ENCODE measurements at places on chromosomes 1 and 21.

- DNase-seq = no peak
Measured at GRCh38 chr1:200468264-200469001, 58.6 kb upstream of the ZNF281 start.

GRCh38 chr1:204453141-204453772, 41.3 kb downstream of the PIK3C2B start:
- DNase-seq = peak; percentile 93

GRCh38 chr1:248268178-248268577, 9.6 kb downstream of the OR2T33 start:
- no peak for DNase-seq

DNA sequence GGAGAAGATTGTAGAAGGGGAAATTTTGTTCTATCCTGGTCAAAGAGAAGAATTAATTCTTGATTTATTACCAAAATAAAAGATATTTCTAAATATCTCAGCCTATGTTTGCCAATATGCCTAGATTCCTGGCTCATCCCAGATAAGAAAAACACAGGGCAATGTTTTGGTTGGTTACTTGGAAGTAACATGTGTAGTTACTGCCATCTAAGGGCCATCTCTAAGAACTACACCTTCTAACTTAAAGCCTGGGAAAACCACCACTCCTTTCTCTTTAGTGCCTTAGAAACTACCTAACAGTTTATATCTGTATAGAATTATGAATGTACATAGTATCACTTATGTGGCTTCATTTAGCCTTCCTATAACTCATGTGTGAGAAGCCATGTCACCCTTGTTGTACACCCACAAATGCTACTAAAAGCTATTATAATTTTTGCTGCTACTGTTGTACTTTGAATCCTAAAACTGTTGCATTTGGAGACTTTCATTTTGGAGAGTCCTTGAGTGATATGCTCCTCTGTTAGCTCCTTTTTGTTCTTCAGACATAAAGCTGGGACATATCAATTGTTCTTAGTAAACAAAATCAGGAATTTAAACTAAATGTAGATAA, 4.5 kb downstream of the AIM2 start:
- peak; percentile 35 for DNase-seq

DNA sequence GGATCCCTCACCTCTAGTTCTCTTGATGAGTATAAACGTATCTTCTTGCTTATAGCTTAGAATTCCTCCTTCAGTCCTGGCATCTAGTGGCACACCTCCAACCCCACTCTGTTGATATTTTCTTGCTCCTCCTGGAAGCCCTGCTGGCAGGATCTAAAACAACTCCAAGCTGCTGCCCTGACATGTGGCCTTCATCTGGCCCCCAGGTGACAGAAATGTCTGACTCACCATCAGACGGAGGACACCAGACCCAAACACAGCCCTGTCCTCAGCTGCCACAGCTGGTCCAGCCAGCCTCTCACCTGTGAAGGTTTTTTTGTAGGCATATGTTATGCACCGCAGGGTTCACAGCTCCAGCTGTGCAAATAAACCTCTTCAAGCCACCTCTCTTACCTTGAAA, 53.4 kb downstream of the KRTAP19-8 start:
- no peak for DNase-seq

DNA sequence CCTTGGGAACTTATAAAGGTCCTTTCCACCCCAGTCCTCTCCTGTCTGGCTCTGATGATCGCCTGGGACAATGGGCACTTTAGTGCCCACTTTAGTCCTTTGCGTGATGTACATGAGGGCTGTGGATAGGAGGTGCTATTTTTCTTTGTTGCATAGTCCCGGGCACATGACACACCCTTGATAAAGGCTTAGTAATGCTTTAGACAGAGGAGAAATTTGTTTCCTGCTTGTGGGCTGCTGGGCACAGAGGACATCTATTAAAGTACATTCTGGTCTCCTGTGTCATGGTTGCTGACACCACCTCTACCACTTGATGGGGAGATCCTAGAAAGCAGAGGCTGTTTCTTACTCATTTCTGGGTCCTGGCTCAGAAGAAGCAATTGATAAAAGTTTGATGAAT, 5.4 kb upstream of the KNCN start:
- DNase-seq = no peak

GRCh38 chr1:223249854-223250631, 107.0 kb upstream of the TLR5 start:
- no peak for DNase-seq

GRCh38 chr21:24276204-24276603, 1331.1 kb downstream of the MRPL39 start:
- no peak for DNase-seq

DNA sequence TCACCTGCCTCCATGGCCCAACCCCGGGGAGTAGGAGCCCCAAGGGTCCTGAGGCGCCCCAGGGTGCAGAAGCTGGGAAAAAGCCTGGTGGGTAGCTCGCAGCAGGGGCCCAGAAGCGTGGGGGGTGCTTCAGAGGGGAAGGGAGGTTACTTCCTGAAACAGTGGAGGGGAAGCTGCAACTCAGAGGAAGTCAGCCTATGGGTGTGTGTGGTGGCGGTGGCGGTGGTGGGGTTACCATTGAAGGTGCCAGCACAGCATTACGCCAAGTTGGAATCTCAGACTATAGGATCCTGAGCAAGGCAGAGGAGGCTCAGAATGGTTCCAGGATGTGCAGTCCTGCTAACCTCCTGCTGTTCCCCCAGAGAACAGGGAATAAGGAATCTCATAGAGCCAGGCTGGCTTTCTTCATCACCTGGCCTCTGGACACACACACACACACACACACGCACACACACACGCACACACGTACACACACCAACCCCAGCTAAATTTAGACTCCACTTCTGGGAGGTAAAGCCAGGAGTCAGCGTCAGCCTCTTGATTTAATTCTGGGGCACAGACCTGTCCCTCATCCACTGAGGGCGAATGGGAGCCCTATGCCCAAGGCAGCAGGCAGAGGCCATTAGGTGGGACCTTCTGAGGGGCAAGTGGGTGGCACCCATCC, 1.3 kb downstream of the DENND4B start:
- DNase-seq = peak; percentile 86

DNA sequence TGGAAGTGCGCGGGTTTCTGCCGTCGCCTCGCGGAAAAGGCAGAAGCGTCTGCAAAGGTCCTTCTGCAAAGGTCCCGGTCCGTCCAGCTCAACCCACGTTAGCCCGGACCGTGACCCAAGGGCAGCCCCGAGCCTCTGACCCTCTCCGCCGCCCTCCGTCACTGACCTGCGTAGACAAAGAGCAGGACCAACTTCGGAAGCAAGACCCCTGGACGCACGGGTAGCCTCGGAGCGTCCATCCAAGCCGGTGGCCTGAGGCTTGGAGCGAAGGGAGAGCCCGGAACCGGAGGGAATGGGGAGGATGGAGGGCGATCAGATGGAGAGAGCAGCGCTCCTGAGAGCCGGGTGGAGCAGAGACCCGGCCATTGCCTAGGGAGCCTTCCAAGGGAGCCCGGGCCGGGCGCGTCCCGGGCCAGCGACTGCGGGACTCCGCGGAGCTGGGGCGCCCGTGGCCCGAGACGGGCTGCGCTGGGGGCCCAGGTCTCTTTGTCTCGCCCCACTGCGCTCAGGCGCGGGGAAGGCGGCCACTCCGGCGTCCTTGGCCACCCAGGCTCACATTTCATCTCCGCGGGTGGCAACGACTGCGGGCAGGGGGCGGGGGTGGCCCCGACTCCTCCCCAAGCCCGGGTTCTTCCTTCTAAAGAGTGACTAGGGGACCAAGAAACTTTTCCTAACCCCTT, at the start of gene CYYR1:
Gene CYYR1 (minus strand): TSS at position 585 of the 680 bp plus-strand sequence. CDS start 346 bp downstream, at position 239.
- no peak for DNase-seq

- DNase-seq = no peak
Measured at GRCh38 chr1:178818416-178818815, 52.5 kb downstream of the ANGPTL1 start.

DNA sequence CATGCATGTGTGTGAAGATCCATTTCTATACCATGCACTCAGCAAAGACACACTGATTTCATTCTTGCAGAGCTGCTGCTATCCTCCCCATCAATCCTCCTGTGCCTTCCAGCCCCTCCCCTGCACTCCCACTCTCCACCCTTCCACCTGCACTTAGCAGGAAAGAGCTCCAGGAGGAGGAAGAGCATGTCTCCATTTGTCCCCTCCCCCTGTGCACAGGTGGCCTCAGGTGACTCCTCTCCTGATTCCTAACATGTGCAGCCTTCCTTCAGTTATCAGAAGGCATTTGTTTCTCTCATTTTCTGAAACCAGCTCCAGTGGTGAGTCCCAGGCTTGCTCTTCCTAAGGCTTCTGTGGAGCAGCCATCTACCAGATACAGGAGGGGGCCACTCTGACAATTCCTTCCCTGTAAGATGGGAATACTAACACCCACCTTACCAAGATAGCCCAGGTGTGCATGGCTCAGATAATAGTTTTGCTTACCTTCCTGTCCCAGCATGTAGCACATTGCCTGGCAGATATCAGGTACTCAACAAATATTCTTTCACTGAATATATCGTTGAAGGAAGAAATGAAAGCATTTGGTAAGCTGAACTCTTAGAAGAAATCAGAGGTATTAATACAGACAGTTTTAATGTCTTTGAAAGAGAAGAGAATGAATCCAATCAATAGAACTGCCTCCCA, 21.9 kb upstream of the FAM3B start:
- DNase-seq = no peak

DNA sequence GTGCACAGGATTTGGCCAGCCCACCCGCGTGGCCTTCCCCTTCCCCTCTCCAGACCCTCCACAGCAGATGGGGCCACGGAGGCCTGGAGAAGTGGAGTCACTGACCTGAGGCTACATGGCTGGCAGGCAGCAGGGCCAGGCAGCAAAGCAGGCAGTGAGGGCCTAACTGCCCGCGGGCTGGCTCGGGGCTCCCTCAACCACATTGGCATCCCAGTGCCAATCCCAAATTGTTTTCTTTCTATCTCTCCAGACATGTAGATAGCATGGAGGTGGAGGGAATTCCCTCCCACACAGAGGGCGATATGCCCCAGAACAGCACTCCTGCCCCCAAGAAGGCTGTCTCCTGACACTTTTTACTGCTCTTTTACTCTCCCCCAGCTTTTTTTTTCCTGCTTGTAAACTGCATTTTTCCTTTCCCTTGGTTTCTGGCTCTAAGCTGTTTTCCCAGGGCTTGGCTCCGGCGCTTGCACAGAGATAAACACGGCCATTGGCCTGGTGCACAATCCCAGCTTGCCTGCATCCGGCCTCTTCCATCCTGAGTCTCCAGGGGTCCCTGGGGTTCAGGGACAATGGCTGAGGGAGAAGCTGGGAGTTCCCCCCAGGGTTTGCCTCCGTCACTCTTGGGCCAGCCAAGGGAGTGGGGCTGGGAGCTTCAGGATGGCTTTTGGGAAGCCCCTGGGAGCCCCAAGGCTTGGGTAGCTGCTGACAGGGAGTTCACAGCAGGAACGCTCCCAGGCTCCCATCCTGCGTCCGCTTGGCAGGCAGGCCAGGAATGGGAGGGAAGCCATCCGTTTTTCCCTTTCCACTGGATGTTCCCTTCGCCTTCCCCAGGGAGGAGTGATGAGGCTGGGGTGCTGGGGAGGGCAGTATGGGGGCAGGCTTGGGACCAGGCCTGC, 7.0 kb downstream of the EPHX1 start:
- DNase-seq = no peak

GRCh38 chr1:203702130-203702577, 62.8 kb upstream of the LAX1 start:
- peak; percentile 53 for DNase-seq

DNA sequence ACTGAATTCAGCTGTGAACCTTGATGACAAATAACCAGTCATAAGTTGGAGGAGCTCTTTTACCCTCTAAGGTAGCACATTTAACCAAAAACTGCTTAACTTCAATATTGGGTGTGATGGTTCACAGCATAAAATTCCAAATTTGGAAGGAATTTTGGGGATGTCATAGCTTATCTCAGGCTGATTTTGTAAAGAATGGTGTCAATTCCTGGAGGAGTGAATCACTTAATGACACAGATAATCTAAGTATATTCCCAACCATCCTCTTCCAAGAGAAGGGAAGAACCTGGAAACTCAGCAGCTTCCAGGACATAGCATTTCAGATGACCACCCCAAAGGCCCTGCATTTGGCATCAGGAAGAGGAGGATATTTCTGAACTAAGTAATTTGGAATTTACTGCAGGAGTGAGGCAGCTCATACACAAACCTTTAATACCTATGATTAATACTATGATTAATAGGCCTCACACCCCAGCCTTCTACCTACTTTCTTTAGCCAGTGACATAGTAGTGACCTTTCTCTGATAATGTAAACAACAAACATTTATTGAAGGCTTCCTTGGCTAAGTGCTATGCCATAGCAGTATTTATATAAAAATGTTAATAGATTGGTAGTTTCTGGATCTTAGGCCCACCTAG, 14.5 kb downstream of the GLUL start:
- no peak for DNase-seq

- no peak for DNase-seq
Measured at GRCh38 chr1:191260056-191260455, 782.4 kb upstream of the BRINP3 start.

DNA sequence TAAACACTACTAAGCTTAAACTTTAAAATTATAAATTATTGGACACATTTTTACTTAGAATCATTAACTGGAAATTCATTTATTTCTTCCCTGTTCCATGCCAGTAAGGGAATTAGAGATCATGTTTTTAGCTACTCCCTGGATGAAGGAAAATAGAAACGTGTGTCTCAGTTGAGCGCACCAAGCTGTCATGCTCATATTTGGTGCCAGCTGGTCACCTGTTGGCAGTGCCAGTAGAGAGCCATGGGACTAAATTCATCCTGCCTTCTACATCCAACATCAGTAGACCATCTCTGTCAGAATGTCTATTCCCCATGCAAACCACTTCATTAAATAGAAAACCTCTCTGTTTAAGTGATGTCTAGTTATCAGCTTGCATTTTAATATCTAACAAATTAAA, 17.4 kb upstream of the SLC22A15 start:
- DNase-seq = no peak

- DNase-seq = no peak
Measured at GRCh38 chr1:25927521-25928265, 21.5 kb upstream of the STMN1 start.

DNA sequence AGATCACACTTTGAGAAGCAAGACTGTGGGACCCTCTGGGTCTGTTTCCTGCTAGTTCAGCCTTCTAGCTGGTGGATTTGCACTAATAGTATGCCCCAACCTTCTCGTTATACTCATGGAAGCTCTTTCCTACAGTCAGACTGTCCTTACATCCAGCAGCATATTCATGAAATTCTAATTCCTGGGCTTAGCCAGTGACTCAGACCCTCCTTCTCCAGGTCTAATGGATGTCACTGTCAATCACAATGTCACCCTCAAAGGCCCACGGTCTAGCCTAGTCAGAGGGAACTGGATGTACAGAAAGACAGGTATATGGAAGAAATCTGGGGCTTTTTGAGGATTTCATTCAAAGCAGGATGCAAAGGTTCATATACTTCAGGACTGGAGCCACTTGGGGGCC, 72.4 kb downstream of the KCNJ15 start:
- no peak for DNase-seq

All from naive B cell (primary cell).